ENCODE measurements at places on chromosomes 3 and 15. TPM values are rescaled to one million over a fixed set of nuclear protein-coding genes. Genes with fewer than 3 reads are reported as not detected.

DNA sequence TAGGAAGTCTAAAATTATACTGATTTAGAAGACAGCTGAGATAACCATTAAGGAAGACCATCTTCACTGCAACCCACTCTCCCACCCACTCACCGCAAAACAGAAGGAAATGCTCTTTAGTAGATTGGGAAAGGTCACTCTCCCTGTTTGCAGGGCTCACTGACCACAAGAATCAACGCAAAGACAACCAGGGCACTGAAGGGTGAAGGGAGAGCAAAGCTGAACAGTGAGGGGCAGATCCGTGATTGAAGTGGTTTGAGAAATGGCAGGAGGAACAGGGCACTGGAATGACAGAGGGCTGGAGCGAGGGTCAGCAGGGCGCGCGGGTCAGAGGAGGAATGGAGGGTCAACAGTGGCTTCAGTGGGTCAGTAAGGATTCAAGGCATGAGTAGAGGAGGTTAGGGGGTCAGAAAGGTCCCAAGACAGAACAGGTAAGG lies 520 bp downstream of the MESD start:
- no peaks in the 10 kb centered on the region for H3K36me3 ChIP-seq
- H3K27me3 ChIP-seq, result no peaks in the 10 kb centered on the region
- H3K4me3 ChIP-seq, result peak overlapping the region; percentile 74
- no peak for DNase-seq

DNA sequence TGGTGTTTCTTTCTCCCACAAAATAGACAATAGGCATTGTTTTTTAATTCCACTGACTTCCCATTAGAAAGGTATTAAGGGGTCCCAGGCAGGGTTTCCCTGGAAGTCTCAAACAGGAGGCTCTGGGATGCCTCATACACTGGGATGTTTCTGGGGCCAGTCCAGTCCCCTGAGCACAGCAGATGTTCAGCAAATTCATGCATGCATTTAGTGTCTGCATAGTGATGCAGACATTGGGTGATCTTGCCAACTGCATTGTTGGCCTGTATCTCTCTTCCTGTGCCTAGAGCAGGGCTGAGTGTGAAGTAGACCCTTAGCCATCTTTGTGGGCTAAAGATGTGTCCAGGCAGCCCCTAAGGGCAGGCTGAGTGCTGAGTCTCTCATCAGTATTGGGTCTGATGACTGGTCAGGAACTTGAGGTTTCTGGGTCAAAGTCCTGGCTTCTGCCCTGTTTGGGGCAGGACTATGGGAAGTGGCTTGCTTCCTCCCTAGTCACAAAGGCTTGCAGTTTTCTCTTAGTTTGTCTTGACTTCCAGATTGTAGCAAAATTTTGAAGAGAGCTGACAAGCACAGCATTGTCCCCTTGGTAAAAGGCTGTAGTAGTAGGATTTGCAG lies 56.5 kb downstream of the BSN start:
- H3K4me1 ChIP-seq, result no peaks in the 10 kb centered on the region
- H3K4me3 ChIP-seq, result no peak overlapping the region
- no peak for DNase-seq
- no peaks in the 10 kb centered on the region for H3K36me3 ChIP-seq

DNA sequence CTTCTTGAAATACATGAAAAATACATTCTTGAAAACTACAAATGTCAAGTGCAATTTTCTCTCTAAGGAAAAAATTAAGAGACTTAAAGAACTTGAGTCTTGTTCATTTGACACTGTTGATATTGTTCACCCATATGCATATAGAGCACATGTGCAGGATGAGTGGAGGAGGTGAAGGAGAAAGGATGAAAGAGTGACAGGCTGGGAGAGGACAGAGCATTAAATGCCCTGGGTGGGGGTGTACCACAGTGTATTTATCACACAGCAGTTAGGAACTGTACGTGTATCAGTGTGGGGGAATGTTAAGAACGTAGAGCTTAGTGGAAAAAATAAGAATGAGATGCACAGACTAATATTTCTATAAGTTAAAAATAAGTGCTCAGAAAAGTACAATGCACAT lies 45.7 kb downstream of the CTDSPL start:
- no peak overlapping the region for H3K4me3 ChIP-seq
- H3K36me3 ChIP-seq, result no peaks in the 10 kb centered on the region
- no peaks in the 10 kb centered on the region for H3K27me3 ChIP-seq
- no peak for DNase-seq

GRCh38 chr3:110533089-110533488 lies 538.5 kb upstream of the NECTIN3 start:
- H3K4me3 ChIP-seq, result no peak overlapping the region
- no peaks in the 10 kb centered on the region for H3K36me3 ChIP-seq
- H3K4me1 ChIP-seq, result no peaks in the 10 kb centered on the region
- no peaks in the 10 kb centered on the region for H3K27me3 ChIP-seq
- no peak overlapping the region for H3K27ac ChIP-seq

DNA sequence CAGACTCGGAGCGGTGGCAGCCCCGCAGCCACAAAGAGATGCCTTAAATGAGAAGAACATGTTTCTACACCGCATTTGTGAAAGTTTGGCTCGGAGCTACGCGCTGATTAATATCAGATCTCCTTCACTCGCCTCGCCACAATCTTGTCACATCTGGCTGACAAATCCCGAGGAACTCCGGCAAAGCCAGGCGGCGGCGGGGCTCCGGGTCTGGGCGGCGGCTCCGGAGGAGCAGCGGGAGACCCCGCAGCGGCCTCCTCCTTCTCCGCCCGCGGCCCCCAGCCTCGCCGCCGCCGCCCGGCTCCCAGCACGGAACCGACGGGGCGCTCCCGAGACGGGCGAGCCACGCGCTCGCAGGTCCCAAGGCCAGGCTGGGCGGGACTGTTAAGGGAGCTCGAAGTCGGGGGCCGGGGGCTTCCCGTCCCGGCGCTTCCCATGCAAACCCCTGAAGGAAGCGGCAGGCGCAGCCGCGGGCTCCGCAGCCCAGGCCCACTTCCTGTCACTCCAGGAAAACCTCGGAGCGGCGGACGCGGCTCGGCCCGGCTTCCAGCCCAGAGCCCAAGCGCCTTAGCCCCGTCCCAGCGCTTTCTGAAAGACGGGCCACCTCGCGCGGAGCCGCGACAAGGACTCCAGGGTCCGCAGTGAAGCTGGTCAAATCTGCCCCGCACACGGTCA lies 1.2 kb downstream of the BNC1 start:
- no peaks in the 10 kb centered on the region for H3K27me3 ChIP-seq
- DNase-seq, result no peak
- no peaks in the 10 kb centered on the region for H3K36me3 ChIP-seq
- H3K4me1 ChIP-seq, result peaks cover 23% of the 10 kb centered on the region
- peak overlapping the region; percentile 33 for H3K4me3 ChIP-seq

Gene CPA3
- 50.2 TPM for total RNA-seq

Gene SLC24A1
- total RNA-seq, result 8.9 TPM

GRCh38 chr3:94081884-94082283 lies 19.0 kb downstream of the NSUN3 start:
- H3K36me3 ChIP-seq, result peaks cover 29% of the 10 kb centered on the region
- H3K27ac ChIP-seq, result no peak overlapping the region
- no peaks in the 10 kb centered on the region for H3K27me3 ChIP-seq
- no peak overlapping the region for H3K4me3 ChIP-seq
- peaks cover 10% of the 10 kb centered on the region for H3K4me1 ChIP-seq
- DNase-seq, result no peak

Gene FOXL2NB
- total RNA-seq, result not detected

DNA sequence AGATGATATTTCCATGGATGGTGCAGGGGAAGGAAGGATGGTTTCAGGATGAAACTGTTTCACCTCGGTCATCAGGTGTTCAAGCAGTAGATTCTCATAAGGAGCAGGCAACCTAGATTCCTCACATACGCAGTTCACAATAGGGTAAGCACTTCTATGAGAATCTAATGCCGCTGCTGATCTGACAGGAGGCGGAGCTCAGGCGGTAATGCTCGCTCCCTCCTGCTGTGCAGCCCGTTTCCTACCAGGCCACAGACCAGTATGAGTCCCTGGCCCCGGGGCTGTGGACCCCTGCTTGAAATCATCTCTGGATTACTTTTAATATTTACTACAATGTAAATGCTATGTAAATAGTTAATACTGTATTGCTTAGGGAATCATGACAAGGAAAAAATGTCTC lies 241.8 kb downstream of the ROBO2 start:
- no peaks in the 10 kb centered on the region for H3K36me3 ChIP-seq
- H3K4me3 ChIP-seq, result no peak overlapping the region
- H3K27ac ChIP-seq, result no peak overlapping the region
- peak; percentile 1 for DNase-seq
- H3K27me3 ChIP-seq, result no peaks in the 10 kb centered on the region

GRCh38 chr3:29696311-29696710 lies 415.4 kb downstream of the RBMS3 start:
- peaks cover 15% of the 10 kb centered on the region for H3K4me1 ChIP-seq
- no peak overlapping the region for H3K4me3 ChIP-seq
- no peaks in the 10 kb centered on the region for H3K27me3 ChIP-seq
- no peak for DNase-seq

GRCh38 chr3:50221411-50222168 lies 14.4 kb upstream of the GNAI2 start:
- no peaks in the 10 kb centered on the region for H3K36me3 ChIP-seq
- no peak overlapping the region for H3K4me3 ChIP-seq
- H3K27me3 ChIP-seq, result no peaks in the 10 kb centered on the region
- H3K27ac ChIP-seq, result no peak overlapping the region
- peaks cover 6% of the 10 kb centered on the region for H3K4me1 ChIP-seq
- no peak for DNase-seq

DNA sequence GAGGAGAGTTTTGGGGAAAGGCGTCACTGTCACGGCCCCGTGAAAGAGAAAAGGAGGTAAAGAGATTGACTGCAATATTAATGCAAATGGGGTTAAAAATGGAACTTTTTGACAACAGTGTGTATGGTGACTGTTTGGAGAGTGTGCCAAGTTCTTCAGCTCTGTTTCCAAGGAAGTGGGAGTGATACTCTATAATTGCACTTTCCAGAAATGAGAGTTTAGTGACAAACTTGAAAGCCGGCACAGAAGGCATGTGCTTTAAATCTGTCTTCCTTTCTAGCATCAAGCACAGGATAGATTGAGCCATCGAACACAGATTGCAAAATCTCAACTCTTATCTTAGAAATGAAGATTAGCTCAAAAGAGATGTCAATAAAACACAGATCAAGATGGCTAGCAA lies 51.9 kb upstream of the SNRPA1 start:
- H3K4me3 ChIP-seq, result no peak overlapping the region
- no peaks in the 10 kb centered on the region for H3K4me1 ChIP-seq
- no peaks in the 10 kb centered on the region for H3K36me3 ChIP-seq
- no peaks in the 10 kb centered on the region for H3K27me3 ChIP-seq

Gene PLA2G4F
- total RNA-seq, result 57.8 TPM

GRCh38 chr3:51508255-51508654 lies 8.4 kb upstream of the DCAF1 start:
- H3K4me3 ChIP-seq, result no peak overlapping the region
- H3K36me3 ChIP-seq, result no peaks in the 10 kb centered on the region
- no peaks in the 10 kb centered on the region for H3K27me3 ChIP-seq
- no peak overlapping the region for H3K27ac ChIP-seq
- H3K4me1 ChIP-seq, result no peaks in the 10 kb centered on the region
- no peak for DNase-seq

Data from upper lobe of left lung (tissue), 6 donors.